ENCODE measurements at places on chromosomes 11 and 22. TPM values are rescaled to one million over a fixed set of nuclear protein-coding genes. Genes with fewer than 3 reads are reported as not detected.

- no peak for DNase-seq
Measured at GRCh38 chr22:30889268-30889995, 79.1 kb downstream of the MORC2 start.

- peak; percentile 4 for DNase-seq
Measured at GRCh38 chr11:120652705-120653335, 141.3 kb downstream of the GRIK4 start.

GRCh38 chr11:118068206-118068944 is 8.5 kb upstream of the TMPRSS4 start:
- DNase-seq = no peak

- no peak for DNase-seq
Measured at GRCh38 chr22:46641811-46642266, 21.7 kb downstream of the GRAMD4 start.

DNA sequence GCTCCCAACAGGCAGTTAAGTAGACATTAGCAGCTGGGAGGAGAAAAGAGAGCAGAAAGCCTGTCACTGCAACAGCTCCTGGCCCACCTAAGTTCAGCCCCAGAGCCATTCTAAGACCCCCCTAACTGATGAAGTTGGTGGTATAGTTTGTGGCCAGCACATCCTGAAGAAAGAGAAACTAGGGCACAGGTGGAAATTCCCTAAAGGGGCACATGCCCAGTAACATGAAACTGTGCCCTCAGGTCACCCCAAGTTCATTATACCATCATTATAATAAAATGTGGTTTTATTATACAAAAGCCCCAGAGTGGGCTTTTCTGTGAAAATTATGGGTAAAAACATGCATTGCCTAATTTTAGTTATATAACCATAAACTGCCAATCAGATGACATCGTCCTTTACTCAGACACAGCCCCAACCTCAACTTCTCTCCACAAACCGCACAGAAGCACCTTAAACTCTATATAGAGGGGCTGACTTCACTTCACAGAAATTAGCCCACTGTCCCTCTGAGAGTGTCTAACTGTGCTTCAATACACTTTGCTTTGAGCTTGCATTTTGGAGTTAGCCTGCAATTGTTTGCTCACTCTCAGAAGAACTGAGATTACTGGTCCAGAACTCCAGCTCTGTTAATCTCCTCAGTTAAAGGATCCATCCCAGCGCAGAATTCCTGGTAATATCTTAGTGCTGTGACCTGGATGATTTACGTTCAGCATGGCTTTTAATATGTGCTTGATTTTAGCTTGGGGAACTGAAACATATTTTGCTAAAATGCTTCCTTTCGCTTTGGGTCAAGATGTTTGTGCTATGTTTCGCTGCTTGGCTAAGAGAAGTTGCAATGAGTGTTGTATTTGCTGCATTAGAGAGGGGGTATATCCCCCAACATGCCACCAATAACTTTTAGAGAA is 1.8 kb upstream of the APOL3 start:
- DNase-seq = no peak

DNA sequence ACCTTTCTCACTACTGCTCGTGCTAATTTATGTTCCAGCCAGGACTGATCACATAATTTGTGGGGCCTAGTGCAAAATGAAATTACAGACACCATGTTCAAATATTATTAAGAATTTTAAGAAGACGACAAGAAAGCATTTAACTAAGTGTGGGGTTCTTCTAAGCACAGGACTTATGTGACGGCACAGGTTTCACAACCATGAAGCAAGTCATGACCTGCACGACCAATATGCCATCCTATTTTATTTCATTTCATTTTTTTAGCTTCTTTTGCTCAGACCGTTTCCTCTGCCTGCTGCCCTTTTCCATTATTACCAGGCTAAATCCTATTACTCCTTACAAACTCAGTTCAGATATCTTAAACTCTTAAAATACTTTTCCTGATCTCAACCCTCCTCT is 462.5 kb downstream of the AASDHPPT start:
- no peak for DNase-seq

CCDC179 gene
- not detected for total RNA-seq
